ENCODE measurements at places on chromosomes 4 and X.
A peak's percentile ranks its signal among the peaks of the same experiment; 100 is the strongest.

DNA sequence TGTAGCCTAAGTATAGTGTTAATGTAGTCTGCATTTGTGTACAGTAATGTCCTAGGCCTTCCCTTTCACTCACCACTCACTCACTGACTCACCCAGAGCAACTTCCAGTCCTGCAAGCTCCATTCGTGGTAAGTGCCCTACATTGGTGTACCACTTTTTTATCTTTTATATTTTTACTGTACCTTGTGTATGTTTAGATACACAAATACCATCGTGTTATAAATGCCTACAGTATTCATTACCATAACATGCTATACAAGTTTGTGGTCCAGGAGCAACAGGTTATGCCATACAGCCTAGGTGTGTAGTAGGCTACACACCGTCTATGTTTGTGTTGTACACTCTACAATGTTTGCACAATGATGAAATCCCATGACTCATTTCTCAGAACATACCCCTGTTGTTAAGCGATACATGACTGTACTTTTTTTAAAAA is 15.4 kb downstream of the TSPAN5 start:
- no peak for DNase-seq

- no peak for DNase-seq
Observed at GRCh38 chrX:109685656-109686078, 47.4 kb downstream of the ACSL4 start.

GRCh38 chr4:6992728-6993677 is 50.2 kb upstream of the TADA2B start:
- no peak for DNase-seq

DNA sequence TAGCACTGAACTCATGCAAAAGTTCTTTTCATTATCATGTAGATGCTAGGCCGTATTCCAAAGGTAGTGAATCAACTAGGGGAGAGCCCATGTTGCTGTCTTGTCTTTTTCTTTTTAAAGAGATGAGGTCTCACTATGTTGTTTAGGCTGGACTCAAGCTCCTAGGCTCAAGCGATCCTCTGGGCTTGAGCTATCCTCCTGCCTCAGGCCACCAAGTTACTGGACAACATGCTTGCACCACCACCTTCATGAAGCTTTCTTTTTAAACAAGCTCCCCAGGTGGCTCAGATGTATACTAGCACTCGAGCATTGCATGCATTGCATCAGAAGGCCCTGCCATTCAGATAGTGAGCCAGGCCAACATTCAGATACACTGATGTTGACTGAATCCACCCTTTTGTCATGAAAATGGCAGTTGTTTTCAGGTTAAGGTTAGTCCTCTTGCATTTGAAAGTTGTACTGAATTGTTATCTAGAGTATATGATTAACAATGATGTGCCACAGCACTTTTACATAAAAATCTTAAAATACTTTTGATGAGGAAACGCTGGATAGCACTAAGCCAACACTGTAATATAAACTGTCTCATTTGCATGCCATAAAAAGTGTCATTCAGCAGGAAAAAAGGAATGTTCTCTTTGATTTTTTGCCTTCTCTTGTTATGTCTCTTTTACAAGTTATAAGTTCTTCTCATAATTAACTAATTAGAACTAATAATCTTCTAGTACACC is 76.7 kb downstream of the FNIP2 start:
- no peak for DNase-seq

DNA sequence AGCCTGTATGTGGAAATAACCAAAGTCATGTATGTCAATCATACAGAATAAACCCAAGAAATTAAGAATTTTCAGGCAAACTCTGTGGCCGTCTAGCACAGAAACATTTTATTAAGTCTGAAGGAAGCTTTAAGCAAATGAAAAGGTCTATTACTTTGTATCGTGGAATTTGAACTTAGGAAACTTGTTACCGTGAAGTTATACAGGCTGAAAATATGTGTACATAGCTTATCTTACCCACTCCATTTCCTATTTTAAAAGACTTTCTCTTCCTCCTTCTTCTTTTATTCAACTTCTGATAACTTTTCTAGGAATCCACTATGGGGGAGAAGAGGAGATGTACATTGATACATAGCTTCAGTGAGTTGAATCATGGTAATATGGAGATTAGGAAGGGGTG is 108.3 kb downstream of the AGTR2 start:
- DNase-seq = no peak

DNA sequence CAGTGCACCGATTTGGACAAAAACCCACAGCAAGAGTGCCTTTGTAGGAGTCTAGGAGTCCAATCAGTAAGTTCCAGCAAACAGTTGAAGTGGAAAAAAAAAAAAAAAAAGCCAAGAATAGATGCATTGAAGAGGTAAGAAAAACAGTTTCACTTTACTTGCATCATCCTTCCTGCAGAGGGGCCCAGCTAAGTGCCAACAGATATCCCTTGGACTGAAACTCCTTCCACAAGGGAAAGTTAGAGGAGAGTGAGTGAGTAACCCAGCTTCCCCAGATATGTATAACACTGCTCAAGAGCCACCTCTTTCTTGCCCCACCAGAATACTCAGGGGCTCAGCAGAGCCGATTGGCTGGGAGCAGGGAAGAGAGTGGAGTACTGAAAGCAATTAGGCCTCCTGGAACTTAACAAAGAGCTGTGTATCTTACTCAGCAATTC is 617.7 kb upstream of the SMIM31 start:
- DNase-seq = no peak

DNA sequence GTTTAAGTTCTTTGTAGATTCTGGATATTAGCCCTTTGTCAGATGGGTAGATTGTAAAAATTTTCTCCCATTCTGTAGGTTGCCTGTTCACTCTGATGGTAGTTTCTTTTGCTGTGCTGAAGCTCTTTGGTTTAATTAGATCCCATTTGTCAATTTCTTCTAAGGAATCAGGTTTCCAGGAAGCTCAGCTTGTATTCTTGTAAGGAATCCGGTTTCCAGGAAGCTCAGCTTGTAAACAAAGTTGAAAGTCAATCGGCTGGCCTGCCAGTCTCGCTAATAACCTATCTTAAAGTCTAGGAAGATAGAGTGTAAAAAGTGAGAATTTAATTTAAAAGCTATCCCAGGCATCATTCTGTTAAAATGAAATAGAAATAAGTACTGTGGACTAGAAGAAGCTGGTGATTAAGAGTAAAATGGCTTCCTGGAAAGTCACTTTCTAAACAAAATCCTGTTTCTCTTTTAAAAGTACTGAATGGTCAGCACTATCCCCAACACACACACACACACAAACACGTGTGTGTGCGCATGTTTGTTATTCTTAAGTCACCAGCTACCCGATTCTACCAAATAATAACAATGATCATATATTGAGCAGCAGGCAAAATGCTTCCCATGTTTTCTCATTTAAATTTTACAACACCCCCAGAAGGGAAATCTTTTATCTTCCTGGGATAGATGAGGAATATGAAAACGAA is 171.7 kb downstream of the PAPSS1 start:
- DNase-seq = no peak

GRCh38 chr4:5021546-5021945 is 2.3 kb upstream of the CYTL1 start:
- DNase-seq = no peak

DNA sequence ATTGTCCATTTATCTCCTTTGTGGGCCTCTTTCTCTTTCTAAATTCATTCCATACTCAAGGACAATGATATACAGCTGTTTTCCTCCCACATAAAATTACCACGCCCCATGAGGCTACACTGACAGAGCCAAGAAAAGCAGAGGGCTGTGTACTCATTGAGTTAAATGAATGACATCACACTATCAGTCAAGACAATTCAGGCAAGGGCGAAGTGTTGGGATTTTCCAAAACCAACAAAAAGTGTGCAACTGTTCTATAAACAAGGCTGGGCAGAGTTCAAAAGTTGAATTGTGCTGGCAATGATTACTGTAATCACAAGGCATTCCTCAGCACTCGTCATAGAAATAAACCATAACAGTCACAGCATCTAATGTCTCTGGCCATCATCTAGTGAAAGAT is 799.6 kb upstream of the DIAPH2 start:
- no peak for DNase-seq

DNA sequence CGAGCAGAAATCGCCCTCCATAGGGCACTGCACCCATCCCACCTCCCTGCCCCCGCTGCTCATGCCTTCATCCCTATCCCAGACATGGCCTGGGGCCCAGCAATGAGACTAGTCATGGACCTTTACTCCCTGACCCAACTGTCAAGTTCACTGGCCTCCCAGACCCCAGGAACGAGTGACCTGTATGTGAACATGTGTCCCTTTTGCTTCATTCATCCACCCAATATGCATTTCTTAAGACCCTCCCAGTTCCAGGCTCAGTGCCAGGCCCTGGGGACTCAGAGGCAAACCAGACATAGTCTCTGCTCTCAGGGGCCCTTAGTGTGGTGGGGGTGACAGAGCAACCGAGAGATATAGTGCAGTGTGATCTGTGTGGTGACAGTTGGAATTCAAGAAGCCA is 67.0 kb downstream of the EFNB1 start:
- DNase-seq = no peak

GRCh38 chr4:76955182-76955581 is 5.6 kb downstream of the SEPTIN11 start:
- no peak for DNase-seq

DNA sequence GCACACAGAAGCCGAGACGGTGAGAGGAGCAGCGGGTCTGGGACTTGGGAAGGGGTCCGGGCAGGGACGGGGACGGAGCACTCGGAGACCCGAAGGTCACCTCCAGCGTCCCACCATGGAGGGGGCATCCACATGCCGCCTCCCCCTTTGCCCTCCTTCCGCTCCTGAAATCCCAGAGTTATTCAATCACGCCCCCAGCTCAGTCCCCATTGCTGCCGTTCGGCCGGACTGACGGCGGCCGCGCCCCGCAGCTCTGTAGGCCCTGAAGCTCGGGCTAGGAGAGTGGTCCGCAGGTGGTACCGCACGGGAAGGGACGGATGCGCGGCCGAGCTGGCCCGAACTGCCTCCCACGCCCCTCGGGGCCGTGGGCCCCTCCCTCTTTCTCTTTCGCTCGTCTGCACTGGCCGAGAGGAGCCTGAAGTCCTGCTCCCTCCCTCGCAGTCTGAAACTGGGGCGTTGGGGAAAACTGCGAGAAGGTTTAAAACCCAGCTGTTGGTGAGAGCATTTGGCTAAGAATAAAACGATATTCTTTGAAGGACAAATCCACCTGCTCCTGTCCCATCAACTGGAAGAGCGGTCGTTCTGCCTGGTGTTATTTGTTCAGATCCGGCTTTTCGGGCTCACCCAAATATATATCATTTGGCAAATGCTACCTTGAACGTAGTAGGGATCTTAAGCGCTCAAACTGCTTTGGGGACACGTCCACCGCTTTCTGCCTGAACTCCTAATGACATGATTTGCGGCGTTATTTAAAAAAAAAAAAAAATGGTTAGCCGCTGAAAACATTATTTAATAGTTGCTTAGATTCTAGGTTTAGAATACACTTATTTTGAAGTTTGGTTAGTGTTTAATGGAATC is 719 bp downstream of the USO1 start:
- DNase-seq = peak; percentile 35

DNA sequence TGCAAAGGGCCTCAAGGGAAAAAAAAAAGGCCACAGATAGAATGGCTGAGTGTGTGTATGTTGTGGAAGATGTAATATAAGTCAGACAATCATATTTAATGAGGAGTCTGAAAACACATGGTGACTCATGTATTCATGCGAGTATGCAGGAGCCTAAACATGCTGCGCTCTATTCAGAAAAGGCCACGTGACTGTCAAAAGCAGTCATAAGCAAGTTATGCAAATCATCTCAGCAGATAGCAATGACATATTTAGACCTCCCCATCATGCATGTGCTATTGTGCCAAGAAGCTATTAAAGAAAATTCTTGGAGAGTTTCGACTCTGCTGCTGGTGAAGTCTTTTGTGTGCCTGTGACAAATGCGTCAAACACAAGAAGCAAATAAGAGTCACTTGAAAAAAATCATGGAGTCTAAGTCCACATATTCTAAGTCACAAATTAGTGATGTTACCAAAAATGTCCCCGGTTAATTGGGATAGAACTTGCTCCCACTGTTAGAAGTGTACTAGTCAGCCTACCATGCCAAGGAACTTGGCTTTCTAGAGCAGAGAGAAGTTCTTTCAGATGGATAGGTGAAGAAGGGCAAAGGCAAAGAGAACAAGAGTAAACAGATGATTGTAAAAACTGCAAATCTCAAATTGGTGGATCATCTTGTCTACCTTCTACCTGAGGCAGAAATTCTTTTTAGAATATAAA is 5.0 kb downstream of the LNX1 start:
- no peak for DNase-seq

- DNase-seq = no peak
Observed at GRCh38 chr4:166655705-166656104, 578.6 kb downstream of the SPOCK3 start.

DNA sequence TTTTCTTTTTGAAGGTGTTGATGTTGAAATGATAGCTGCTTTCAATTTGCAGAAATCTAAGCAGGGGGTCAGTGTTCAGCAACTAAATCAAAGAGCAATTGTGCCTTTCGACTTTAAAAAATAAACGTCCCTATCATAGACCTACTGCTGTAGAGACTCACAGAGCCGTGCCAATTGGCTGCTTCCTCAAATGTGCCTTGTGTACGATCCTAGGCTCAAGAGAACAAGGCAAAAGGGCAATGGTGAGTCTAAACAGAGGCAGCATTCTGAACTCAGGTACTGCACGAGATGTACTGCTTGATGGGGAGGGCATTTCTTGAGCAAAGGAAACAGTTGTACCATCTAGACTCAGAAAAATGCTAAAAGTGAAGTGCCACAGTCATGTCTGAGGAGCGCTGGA is 29.8 kb downstream of the OPHN1 start:
- no peak for DNase-seq

DNA sequence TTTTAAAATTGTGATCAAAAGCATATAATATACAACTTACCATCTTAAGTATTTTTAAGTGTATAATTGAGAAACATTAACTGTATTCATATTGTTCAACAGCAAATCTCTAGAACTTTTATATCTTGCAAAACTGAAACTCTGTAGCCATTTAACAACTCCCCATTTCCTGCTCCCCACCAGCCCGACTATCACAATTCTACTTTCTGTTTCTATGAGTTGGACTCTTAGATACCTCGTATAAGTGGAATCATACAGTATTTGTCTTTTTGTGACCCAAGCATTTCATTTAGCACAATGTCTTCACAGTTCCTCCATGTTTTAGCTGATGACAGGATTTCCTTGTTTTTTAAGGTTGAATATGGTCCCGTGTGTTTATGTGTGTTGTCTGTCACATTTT is 106.0 kb downstream of the LRBA start:
- DNase-seq = no peak

DNA sequence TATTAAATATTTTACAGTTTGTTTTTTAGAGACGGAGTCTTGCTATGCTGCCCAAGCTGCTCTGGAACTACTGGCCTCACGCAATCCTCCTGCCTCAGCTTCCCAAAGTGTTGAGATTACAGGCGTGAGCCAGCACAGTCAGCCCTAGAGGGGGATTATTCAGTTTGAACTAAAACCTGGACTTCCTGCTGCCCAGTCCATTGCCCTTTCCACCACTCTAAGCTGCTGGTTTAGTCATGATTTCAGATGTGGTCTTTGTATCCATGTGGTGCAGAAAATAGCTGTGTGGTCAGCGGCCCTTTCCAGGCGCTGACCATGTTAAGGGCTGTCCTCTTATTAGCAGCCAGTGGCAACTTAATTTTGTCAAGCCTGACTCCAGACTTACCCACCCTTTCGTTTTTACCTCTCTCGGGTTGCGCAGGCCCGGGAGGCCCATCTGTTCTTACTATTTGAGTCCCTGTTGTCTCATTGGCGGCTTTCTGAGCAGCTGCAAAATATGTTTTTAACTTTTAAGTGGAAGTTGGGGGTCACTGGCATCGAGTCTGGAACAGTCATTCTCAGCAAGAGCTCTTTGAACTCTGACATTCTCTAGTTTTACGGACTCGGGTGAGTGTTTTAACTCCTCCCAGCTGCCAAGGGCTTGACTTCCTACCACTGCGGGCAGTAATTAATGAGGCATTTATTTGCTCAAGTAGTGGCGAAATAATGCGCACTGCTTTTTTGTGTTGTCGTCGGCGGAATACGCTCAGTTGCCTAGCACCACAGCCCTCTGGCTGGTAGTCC is 773 bp upstream of the VMA21 start:
- no peak for DNase-seq
